ENCODE measurements at places on chromosomes 4 and X. TPM values are rescaled to one million over a fixed set of nuclear protein-coding genes. Genes with fewer than 3 reads are reported as not detected.

The SSX1 gene
- not detected for total RNA-seq

The ARHGAP24 gene
- total RNA-seq: not detected

The AKAP14 gene
- total RNA-seq: not detected

The SASH3 gene
- total RNA-seq: 129 TPM

The PPP1R2C gene
- not detected for total RNA-seq

The NUDT10 gene
- total RNA-seq: 1.2 TPM

The NDP gene
- not detected for total RNA-seq

The DNAAF6 gene
- not detected for total RNA-seq

The UXT gene
- 172 TPM for total RNA-seq

The RTL5 gene
- total RNA-seq: 0.44 TPM
